ENCODE measurements at places on chromosomes 7 and 10.

GRCh38 chr7:78968951-78969350 lies 484.5 kb downstream of the MAGI2 start:
- DNase-seq, result no peak

- peak; percentile 29 for DNase-seq
Observed at GRCh38 chr10:132248455-132249225, 59.1 kb downstream of the STK32C start.

DNA sequence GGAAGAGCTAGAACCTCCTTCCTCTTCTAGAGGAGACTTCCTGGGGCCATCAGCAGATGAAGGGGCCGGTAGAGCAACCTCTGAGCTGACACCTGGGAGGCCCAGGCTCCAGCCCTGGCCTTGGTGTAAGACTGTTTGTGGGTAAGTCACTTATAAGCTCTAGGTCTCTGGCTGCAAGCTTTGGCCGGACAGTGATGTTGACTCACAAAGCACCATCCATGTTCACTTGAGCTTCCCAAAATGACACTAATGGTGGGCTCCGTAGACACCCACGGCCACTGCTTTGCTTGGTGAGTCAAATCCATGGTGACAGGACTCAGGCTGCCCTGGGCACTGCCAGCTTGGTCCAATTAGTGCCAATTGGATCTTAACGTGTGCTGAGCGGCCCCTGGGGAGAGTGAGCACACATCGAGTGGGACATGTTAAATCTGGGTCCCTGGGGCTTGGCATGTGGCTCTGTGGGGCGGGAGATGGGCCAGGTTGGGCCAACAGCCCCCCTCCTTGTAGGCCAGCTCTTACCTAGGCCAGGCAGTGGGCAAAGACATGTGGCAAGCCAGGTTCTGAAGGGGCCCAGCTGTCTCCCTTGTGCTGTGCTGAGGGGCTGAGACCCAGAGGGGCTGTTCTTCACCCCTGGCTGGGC lies 16.7 kb downstream of the NEURL1 start:
- no peak for DNase-seq

DNA sequence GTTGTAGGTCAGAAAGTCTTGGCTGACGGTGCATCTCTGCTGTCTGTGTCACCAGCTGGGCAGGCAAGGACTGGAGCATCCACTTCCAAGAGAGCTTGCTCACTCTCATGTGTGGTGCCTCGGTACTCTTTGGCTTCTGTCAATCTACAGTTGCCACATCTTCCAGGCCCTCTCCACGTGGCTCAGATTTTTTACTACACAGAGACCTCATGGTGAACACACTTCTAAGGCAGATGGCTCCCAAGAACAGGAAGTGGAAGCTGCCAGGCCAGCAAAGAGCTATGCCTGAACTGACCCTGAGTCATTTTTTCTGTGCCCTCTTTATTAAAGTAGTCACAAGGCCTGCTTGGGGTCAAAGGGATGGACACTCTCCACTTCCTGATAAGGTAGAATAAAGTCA lies 351.5 kb upstream of the AUTS2 start:
- no peak for DNase-seq

GRCh38 chr7:47387506-47387905 lies 194.4 kb downstream of the TNS3 start:
- no peak for DNase-seq

DNA sequence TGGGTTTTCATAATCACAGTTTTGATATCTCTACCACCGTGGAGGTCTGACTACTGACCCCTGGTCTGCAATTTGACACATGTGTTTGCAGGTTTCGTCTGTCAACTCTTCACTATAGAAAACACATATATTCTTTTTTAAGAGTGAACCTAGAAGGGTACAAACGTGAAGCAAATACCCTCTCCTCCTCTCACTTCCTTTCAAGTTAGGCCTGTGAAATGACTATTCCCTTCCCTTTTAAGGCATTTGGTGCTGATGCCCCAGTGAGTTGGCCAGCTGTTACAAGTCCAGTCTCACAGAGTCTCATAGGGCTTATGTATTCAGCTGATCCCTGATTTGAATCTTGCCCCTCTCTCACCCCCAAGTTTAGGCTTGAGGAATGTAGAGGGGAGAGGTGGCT lies 742.0 kb upstream of the IGFBP3 start:
- DNase-seq, result no peak

DNA sequence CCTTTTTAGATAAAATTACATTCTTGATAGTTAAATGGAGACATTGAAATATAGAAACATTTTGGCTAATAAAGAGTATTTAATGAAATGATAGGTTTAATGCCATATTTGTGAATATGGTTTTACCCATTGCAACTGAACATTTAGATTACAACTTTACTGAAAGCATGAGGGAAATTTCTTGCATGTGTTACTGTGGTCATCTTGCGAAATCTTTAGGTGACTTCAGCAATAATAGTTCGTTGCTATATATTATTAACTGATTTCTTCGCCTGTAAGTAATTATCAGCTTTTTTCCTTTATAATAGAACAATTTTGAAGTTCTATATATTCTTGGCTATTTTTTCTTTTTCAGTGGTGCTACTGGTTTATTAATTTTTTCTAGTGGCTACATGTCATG lies 83.2 kb downstream of the MLLT10 start:
- DNase-seq, result no peak

GRCh38 chr7:45873355-45873754 lies 473 bp upstream of the CCDC201 start:
- DNase-seq, result no peak

DNA sequence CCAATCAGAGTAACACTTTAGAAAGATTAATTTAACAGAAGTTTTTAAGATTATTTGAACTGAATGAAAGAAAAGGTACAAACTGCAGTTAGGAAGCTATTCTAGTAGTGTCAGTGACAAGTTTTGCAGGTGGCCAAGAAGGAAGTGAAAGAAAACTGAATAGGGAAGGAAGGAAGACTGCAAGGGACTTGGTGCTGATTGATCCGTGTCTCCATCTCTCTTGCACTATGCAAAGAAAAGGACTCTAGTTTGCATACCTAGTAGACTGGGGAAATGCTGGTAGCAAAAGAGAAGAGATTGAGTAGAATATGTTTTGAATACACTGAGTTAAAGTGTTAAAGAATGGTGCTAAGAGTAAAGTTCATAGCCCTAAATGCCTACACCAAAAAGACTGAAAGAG lies 33.0 kb downstream of the OR6V1 start:
- DNase-seq, result no peak

DNA sequence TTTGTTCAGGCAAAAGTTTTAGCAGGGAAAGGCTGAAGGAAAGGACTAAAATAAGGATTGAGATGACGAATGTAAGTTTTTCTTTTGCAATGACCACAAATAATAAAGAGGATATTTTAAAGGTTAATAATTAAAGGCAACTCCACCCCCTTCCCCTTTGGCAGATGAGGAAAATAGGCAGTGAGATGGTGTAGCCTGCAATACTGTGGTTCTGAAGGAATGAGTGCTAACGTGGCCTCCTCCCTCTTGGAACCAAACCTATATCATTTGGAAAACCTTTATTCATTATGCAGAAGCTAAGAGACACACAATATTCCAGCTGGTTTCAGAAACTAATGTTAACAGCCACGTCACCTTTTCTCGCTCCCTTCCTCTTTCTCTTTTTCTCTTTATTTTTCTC lies 70.9 kb upstream of the COL1A2 start:
- no peak for DNase-seq

DNA sequence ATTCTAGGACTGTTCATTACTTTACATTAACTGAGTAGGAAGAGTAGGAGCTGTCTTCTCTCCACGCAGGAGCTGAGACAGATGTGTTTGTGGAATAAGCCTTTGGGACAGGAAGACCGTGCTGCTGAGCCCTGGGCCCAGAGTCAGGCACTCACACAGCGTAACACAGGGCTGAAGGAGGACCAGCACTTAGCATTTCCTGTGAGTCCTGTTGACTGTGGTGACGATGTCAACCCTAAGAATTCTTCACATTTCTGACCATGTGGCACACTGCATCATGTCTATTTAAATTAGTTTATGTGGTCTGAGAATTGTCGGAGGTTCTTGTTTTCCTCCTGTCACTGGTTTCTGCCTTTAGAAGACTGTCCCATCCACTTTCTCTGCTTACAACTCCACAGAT lies 117.2 kb downstream of the PIP4K2A start:
- DNase-seq, result peak; percentile 38

DNA sequence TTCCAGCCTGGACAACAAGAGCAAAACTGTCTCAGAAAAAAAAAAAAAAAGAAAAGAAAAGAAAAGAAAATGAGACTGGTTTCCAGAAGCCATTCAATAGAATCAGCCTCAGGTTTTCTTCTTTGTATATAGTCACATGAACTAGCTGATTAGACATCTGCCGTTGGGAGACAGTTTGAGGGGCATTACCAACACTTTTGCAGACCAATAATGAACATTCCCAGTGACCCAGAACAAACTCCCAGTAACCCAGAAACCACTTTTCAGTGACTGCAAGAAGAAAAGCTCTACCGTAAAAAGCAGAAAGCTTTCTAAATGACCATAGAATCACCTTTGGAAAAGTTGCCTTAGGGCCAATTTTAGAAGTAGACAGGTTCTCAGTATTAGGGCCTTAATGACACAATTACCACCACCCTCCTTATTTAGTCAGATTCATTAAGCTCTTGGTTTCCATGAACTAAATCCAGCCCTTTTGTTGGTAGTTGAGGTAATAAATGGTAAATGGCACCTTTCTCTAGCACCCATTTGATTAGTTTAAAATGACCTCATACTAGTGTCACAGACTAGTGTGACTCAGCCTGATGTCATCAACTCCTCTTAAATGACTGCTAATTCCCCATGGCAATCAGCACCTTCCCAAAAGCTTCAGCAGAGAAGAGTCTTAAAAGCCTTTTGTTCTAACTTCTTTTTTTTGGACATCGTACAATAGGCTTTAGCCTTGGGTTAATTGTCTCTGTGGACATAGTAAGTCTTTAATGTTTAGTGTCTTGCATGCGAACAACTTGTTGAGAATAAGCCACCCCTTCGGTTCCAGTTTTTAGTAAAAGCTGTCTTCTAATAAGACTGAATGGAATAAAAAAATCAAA lies 33.6 kb upstream of the XRCC2 start:
- DNase-seq, result no peak

DNA sequence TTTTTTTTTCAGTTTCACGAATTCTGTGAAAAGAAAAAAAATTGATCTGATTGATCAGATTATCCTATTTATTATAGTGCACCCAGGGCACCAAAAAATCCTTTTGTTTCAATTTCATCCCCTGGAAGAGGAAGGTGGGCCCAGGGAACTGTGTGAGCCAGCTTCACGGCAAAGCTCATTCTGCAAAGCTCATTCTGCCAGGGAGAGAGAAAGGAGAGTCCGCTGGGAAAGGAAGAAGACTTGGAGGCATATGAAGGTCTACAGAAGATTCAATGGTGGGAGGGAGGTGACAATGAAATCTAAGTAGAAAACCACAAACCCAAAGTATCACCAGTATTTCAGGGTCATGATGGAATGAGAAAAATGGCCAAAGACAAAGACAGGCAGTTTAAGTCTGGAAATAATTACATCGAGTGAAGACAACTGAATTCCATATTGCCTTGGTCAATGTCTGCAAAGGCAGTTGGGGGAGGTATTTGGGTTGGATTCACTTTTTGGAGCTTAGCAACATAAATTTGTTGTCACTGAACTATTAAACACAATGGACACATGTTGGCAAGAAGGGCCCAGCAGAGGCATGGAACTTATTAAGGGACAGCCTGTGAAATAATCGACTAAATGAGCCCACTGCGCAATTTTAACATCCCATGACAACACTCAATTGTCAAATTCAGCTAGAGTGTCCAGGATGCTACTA lies 587.8 kb upstream of the MKI67 start:
- DNase-seq, result no peak
